GM03348 (cell line): ENCODE measurements at places on chromosomes 7 and 10.

DNA sequence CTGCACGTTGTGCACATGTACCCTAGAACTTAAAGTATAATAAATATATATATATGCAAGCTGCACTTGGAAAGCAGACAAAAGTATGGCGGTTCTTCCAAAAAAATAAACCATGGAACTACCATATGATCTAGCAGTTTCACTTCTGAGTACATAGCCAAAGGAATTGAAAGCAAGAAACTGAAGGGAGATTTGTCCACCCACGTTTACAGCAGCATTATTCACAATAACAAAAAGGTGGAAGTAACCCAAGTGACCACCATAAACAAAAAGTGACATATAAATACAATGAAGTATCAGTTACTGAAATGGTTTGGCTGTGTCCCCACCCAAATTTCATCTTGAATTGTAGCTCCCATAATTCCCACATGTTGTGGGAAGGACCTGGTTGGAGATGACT lies 525.3 kb upstream of the CELF2 start:
- DNase-seq = no peak

GRCh38 chr7:74482629-74483401 lies 29.1 kb downstream of the GTF2IRD1 start:
- DNase-seq = peak; percentile 74

GRCh38 chr7:140857048-140857447 lies 67.7 kb downstream of the BRAF start:
- DNase-seq = no peak

DNA sequence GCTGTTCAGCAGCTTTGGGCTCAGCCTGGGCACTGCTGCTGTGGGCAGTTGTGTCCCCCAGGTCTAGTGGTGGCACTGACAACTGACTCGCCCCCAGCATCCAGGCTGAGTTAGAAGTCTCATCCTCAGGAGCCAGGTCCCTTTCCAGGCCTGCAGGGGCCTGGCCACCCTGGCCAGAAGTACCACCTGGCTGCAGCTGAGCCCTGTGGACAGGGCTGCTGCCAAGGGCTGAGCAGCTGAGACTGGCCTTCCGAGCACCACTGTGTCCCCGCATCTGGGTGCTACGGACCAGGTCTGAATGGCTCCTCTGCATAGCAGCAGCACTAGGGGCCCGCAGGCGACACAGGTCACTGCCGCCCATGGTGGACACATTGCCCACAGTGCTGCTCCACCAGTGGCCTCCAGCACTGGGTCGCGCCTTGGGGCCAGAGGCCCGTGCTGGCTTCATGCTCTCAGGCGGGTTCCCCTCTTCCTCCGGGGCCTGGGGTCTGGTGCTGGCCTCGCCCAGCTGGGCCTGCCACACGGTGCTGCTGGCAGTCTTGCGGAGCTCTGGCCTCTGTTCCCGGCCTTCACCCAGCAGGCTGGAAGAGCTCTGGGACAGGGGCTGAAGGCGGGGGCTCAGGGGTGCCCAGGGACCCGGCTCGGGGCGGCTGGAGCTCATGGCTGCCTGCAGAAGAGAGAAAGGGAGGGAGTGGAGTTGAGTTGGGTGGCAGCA lies 6.2 kb downstream of the GPRIN2 start:
- DNase-seq = no peak

GRCh38 chr10:96280859-96281258 lies 9.5 kb upstream of the BLNK start:
- DNase-seq = no peak

GRCh38 chr7:116443101-116443523 lies 56.4 kb upstream of the CAV2 start:
- peak; percentile 83 for DNase-seq

- peak; percentile 34 for DNase-seq
These were observed 59.1 kb downstream of the ARMC3 start for GRCh38 chr10:22986771-22987542.

DNA sequence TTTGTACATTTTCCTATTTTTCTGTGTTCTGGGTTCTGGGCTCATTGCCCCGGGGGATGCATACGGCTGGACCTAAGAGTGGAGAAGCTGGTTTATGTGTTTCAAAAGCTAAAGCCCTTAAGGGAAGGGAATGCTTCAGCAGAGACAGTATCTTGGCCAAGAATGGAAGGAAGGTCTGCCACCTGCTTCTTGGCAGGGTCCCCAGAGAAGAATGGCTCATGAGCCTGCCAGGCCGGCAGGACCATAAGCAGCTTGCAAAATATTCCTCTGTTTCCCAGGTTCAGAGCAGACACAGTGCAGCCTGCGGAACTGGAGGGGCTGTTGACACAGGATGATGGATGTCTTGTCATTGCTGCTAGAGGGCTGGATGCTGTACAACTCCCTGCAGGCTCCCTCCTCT lies 7.8 kb upstream of the ABHD11 start:
- no peak for DNase-seq

- no peak for DNase-seq
These were observed 8.8 kb downstream of the RCC1L start for GRCh38 chr7:75064801-75065200.
